ENCODE measurements at places on chromosomes 5 and 9.

GRCh38 chr9:124054582-124055227 is 43.1 kb downstream of the LHX2 start:
- no peak for DNase-seq

GRCh38 chr5:88672644-88673252 is 210.2 kb downstream of the MEF2C start:
- no peak for DNase-seq

DNA sequence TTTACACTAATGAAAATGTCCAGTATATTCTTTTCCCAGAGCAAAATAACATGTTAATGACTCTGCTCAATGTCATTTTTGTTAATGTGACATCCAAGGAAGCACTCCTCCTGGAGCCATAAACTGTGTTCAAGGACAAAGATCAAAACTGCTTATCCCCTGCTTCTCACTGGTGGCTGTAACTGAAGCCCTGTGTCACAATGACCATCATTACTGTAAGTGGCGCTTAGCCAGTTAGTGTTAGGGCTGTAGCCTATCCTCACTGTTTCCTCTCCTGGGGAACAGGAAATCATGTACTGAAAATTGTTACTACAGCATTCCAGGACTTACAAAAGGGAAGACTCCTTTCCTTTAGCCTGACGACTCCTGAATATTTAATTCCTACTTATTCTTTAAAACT is 71.7 kb upstream of the COX7C start:
- DNase-seq, result no peak

DNA sequence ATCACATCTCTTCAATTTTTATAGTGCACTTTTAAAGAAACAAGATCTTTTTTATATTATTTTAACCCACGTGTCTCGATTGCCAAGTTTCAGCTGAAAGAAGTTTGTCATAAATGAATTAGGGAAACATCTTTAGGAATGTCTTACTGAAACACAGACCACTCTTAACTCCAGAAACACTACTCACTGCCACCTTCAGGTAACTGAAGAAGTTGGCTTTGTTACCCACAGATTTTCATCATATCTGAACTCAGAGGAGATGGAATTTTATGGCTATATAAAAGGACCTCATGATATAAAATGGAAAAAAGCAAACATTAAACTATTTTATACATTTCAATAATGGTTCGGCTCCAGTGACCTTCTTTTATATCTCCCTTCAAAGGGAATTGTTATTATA is 158.0 kb downstream of the SEMA5A start:
- DNase-seq, result no peak

DNA sequence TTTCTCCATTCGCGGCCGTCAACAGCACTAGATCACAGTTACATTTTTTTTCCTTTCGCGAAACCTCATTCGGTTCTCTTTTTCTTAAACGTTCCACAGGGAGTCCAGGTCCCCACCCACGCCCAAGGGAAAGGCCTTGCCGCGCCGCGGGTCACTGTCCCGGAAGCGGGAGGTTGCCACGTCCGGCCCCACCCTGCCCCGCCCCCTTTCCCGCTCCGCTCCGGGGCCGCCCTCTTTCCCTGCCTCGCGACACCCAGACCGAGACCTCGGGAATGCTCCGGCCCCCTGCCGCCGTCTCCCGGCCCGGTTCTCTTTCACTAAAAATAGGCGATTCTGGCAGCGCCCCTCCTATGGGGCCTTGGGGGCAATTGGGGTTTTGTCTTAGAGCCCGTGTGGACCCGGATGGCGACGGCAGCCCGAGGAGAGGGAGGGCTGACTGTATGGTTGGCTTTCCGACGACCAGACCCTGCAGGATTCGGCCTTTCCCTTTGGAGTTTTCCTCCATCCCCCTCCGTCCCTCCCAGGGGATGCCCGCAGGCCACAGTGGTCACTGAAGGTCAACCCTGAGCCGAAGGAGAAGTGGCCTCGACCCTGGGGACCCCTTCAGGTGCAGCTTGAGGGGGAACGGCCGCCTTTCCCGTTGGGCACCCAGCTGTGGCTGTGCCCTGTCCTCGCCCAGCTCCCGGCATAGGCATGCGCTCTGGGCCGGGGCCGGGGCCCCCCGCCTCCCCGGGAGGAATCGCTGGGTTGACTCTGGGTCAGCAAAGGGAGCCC is 2.8 kb upstream of the RACK1 start:
- DNase-seq, result peak; percentile 57

GRCh38 chr9:134369416-134370212 is 43.4 kb downstream of the RXRA start:
- DNase-seq, result no peak

DNA sequence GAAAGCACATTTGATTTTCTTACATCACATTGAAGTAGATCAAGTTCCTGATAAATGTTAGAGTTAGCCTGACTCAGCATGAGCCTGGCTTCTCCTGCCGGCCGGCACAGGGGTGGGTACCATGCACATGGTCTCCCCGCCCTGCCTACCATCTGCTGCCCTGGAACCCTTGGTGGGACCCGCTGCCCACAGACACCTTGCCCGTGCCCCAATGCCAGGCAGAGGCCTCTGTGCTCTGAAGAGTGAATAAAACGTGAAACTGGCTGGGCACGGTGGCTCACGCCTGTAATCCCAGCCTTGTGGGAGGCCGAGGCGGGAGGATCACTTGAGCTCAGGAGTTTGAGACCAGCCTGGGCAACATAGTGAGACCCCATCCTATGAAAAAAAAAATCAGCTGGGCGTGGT is 17.3 kb downstream of the EXD3 start:
- no peak for DNase-seq

- DNase-seq, result no peak
Measured at GRCh38 chr5:137589185-137589584, 90.1 kb upstream of the SPOCK1 start.

DNA sequence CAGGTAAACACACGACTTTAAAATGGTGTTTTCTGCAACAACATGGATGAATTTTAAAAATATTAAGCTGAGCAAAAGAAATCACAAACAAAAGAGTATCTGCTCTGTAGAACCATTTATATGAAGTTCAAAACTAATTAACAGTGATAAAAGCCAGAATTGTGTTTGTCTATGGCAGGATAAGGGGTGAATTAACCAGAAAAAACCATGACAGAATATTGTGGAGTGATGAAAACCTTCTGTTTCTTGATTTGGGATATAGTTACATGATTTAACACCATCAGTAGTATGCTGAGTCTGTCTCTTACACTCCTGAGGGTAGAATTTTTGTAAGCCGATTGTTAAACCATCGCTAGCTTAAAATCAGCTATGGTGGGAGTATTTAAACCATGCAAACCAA is 101.7 kb upstream of the ZNF366 start:
- DNase-seq, result no peak

DNA sequence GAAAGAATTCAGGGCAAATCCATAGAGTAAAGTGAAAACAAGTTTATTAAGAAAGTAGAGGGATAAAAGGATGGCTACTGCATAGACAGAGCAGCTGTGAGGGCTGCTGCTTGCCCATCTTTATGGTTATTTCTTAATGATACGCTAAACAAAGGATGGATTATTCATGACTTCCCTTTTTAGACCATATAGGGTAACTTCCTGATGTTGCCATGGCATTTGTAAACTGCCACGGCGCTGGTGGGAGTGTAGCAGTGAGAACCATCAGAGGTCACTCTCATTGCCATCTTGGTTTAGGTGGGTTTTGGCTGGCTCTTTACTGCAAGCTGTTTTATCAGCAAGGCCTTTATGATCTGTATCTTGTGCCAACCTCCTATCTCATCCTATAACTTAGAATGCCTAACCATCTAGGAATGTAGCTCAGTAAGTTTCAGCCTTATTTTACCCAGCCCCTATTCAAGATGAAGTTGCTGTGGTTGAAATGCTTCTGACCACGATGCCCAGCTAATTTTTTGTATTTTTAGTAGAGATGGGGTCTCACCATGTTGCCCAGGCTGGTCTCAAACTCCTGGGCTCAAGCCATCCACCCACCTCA is 42.1 kb downstream of the RFK start:
- DNase-seq, result no peak

- DNase-seq, result no peak
Measured at GRCh38 chr9:100884518-100884917, 144.0 kb upstream of the PLPPR1 start.

GRCh38 chr5:61687371-61687770 is 355.3 kb downstream of the ZSWIM6 start:
- DNase-seq, result no peak

GRCh38 chr5:84378961-84379360 is 5.7 kb downstream of the EDIL3 start:
- DNase-seq, result no peak

GRCh38 chr5:107248066-107248695 is 422.6 kb downstream of the EFNA5 start:
- DNase-seq, result no peak

Data from activated T-cell treated with anti-CD3 and anti-CD28 coated beads for 4 hours (primary cell).